Kasumi-1 (cell line): ENCODE measurements at places on chromosomes 1 and 21.

- no peak for DNase-seq
Measured at GRCh38 chr1:215825056-215825455, 258.0 kb downstream of the KCTD3 start.

GRCh38 chr1:61687901-61688300 is 37.0 kb downstream of the TM2D1 start:
- DNase-seq, result no peak

- DNase-seq, result no peak
Measured at GRCh38 chr21:15034126-15034853, 30.5 kb downstream of the NRIP1 start.

DNA sequence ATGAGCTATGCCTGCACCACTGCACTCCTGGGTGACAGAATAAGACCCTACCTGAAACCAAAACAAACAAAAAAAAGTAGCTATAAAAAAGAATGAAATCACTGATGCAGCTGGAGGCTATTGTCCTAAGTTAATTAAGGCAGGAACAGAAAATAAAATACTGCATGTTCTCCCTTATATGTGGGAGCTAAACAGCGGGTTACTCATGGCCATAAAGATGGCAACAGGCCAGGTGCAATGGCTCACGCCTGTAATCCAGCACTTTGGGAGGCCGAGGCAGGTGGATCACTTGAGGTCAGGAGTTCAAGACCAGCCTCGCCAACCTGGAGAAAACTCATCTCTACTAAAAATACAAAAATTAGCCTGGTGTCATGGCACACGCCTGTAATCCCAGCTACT is 152.7 kb downstream of the PIK3R3 start:
- DNase-seq, result no peak
